ENCODE measurements at places on chromosomes 1 and 21.

- no peak for DNase-seq
Measured at GRCh38 chr1:193019442-193020026, 39.6 kb downstream of the UCHL5 start.

DNA sequence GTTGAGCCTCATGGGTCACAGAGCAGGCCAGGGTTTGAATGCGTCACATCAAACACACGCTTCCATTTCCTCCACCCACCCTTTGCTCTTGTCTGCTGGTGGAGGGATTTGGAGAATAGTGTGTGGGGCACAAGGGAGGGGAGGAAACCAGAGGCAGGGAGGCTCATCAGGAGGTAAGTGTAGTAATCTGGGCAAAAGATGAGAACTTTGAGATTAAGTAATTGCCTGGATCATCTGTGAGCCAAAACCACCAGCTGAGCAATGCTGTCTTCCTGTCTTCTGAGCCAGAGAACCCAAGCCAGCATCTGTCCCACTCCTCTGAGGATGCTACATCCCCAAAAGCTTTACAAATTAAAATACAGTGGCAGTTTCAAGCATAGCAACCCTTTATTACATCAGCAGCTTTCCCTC, 45.2 kb downstream of the C8B start:
- no peak for DNase-seq

- no peak for DNase-seq
Measured at GRCh38 chr1:156660752-156661112, 16.5 kb downstream of the NES start.

DNA sequence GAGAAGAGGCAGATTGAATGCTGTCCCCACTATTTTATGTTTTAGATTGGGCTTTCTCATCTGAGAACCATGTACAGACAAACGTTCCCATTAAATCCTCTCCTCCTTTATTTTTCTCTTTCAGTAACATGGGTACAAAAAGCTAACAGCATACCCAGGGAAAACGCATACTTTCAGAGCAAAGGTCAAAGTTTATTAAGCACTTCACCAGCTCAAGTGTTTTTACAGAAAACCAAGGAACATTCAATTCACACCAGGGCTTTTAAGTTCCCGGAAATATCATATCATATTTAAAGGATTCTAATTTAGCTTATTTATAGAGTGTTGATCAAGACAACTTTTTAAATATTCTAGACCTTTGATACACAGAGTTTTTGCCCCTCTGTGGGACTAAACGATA, 271.5 kb upstream of the C1orf87 start:
- DNase-seq = no peak

DNA sequence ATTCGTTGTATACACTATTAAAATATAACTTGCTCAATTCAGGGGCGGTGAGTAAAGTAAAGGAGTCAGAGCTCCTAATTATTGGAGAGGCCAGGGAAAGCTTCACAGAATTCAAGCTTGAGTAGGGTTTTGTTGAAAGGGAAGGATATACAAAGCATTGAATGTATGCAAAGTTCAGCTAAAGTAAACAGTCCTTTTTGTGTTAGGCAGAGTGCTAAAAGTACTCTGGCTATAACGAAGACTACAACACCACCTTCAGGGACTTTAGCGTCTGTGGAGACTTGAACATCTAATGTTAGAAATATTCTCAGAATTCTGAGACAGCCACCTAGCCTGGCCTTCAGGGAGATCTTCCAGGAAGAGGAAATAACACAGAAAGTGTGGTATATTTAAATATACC, 1.1 kb downstream of the FALEC start:
- no peak for DNase-seq

GRCh38 chr1:30753660-30754123, 3.9 kb downstream of the LAPTM5 start:
- no peak for DNase-seq

GRCh38 chr1:216518844-216519627, 95.8 kb upstream of the USH2A start:
- DNase-seq = no peak

GRCh38 chr1:114296413-114296812, 142.7 kb upstream of the SYT6 start:
- no peak for DNase-seq

DNA sequence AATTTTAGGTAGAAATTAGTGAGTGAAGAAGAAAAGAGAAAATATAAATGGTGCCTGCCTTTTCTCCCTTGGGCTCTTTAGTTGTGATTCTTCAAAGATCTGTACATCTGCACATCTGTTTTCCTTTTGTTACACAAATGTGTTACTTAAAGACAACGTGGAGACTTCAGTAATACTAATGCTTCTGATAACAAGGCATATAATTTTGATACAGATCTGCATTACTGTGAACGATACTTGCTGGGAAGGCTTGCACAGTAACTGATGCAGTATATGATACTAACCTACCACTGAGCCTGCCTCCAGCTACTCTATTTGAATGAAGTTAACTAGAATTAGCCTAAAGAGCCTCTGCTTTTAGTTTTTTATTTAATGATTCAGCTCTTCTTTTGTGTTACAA, 244.6 kb downstream of the COL11A1 start:
- DNase-seq = no peak

GRCh38 chr1:44713321-44713781, 17.6 kb downstream of the RNU5D-1 start:
- no peak for DNase-seq

GRCh38 chr1:219278288-219278687, 104.6 kb downstream of the LYPLAL1 start:
- DNase-seq = no peak

- DNase-seq = no peak
Measured at GRCh38 chr1:96313216-96313615, 408.4 kb upstream of the PTBP2 start.

DNA sequence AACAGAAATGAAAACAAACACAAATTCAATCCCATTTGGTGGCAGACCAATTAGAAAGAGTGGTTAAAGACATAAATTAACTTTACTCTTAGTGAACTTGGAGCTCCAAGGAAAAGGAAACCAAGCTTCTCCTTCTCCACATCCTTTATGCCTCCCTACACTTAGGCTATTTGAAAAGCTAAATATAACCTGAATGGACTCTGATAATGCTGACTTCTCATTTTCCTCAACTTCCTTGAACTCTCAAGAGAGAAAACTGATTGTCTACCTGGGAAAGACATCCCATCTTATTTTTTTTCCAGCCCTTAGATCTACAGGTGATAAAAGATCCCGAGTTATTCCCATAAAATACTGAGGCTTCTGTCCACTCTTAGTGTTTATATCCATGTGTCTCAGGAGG, 178.4 kb upstream of the SPAG17 start:
- DNase-seq = no peak

DNA sequence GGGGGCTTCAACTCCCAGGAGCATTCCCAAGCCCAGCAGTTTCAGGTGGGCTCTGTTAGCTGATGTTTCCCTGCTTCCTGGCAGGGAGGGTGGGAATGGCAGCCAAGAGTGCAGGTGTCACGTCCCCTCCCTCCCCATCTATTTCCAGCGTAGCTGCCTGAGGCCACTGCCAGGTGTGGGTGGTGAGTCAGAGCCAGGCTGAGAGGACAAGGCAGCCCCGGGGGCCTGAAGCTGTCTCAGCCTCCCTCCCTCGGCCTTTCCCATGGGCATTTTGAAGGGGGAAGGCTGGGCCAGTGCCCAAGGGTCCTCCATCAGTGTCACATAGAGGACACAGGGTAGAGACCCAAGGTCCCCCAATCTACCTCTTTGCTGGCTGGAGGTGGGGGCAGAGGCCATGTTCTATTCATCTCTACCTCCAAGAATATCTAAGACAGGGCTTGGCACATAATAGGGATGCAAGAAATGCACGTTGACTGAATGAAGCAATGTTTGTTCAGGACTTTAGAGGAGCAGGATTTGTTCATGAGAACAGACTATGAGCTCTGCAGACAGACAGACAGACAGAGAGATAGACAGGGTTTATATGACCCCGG, 34.4 kb upstream of the ID3 start:
- DNase-seq = peak; percentile 79

GRCh38 chr1:74895411-74895810, 162.5 kb downstream of the TYW3 start:
- no peak for DNase-seq

- DNase-seq = no peak
Measured at GRCh38 chr1:53454019-53454418, 5.2 kb upstream of the DMRTB1 start.

GRCh38 chr21:46507562-46507961, 48.9 kb downstream of the DIP2A start:
- no peak for DNase-seq
